ENCODE measurements at places on chromosomes 2 and 18. TPM values are rescaled to one million over a fixed set of nuclear protein-coding genes. Genes with fewer than 3 reads are reported as not detected.
A peak's percentile ranks its signal among the peaks of the same experiment; 100 is the strongest.

- no peaks in the 10 kb centered on the region for H3K36me3 ChIP-seq
- DNase-seq, result no peak
- peak overlapping the region; percentile 9 for H3K27ac ChIP-seq
- H3K4me3 ChIP-seq, result no peak overlapping the region
- peaks cover 10% of the 10 kb centered on the region for H3K4me1 ChIP-seq
- no peaks in the 10 kb centered on the region for H3K27me3 ChIP-seq
These were observed 2.0 kb downstream of the INO80C start for GRCh38 chr18:35495536-35496314.

- H3K4me1 ChIP-seq, result no peaks in the 10 kb centered on the region
- DNase-seq, result no peak
- no peaks in the 10 kb centered on the region for H3K36me3 ChIP-seq
- H3K4me3 ChIP-seq, result no peak overlapping the region
- no peaks in the 10 kb centered on the region for H3K27me3 ChIP-seq
These were observed 340.0 kb upstream of the MEX3C start for GRCh38 chr18:51537487-51537886.

- H3K4me3 ChIP-seq, result no peak overlapping the region
- no peaks in the 10 kb centered on the region for H3K27me3 ChIP-seq
- H3K27ac ChIP-seq, result no peak overlapping the region
- no peaks in the 10 kb centered on the region for H3K4me1 ChIP-seq
- DNase-seq, result no peak
These were observed 77.6 kb upstream of the CRIM1 start for GRCh38 chr2:36277881-36278523.

GRCh38 chr2:120796094-120796493 is 60.4 kb downstream of the GLI2 start:
- no peaks in the 10 kb centered on the region for H3K27me3 ChIP-seq
- no peaks in the 10 kb centered on the region for H3K4me1 ChIP-seq
- no peak for DNase-seq
- no peaks in the 10 kb centered on the region for H3K36me3 ChIP-seq

Gene MGAT4A
- 103 TPM for total RNA-seq

Gene MPPE1
- 36.8 TPM for total RNA-seq

DNA sequence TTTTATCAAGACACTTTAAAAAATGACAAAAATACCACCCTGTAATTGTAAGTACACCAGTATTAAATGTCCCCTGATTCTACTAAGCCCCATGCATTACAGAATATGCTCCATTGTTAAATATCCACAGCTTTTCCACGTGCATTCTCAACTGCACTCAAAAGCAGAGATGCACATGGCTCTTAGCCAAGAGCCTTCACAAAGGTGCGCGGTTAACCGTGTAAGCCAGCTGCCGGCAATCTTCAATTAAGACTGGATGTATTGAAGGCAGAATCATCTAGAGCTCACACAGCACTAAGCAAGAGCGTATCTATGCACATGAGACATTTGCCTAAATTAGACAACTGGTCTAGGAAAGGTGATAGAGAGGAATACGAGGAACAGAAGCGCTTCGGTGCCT is 278.3 kb downstream of the NAPG start:
- no peaks in the 10 kb centered on the region for H3K27me3 ChIP-seq
- no peaks in the 10 kb centered on the region for H3K36me3 ChIP-seq
- no peaks in the 10 kb centered on the region for H3K4me1 ChIP-seq
- H3K27ac ChIP-seq, result no peak overlapping the region

DNA sequence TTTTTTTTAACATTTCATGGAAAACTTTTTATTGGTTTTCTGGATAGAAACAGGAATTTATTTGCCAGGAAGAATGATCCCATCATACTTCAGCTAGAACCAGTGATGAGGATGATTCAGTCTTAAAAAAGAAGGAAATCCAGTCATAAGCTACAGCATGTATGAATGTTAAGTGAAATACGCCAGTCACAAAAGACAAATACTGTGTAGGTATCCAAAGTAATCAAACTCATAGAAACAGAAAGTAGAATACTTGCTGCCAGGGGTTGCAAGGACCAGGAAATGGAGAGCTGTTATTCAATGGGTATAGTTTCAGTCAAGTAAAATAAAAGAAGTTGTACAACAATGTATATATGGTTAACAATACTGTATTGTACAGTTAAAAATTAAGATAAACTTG is 21.3 kb downstream of the PSME4 start:
- DNase-seq, result no peak
- no peak overlapping the region for H3K27ac ChIP-seq
- H3K36me3 ChIP-seq, result no peaks in the 10 kb centered on the region

DNA sequence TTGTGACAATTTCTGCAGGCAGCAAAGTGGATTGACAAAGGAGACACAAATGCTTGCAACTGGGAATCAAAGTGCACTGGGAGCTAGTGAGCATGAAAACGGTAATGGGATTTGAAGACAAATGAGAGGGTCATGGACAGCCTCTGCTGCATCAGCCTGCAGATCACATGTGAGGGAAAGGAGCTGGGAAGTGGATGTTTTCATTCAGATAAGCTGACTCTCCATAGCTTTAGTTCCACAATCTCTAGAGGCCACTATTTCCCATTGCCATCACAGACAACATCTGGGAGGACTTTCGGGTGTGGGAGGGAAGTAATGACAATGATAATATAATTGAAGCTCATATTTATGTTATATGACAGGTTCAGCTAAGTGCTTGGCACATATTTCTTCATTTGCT is 28.4 kb downstream of the ADCYAP1 start:
- H3K4me1 ChIP-seq, result no peaks in the 10 kb centered on the region
- DNase-seq, result no peak
- no peaks in the 10 kb centered on the region for H3K36me3 ChIP-seq
- H3K27me3 ChIP-seq, result no peaks in the 10 kb centered on the region
- no peak overlapping the region for H3K4me3 ChIP-seq
